ENCODE measurements at places on chromosomes 6 and 20.

- DNase-seq = no peak
These were observed 431.7 kb upstream of the IRAK1BP1 start for GRCh38 chr6:78435671-78436070.

DNA sequence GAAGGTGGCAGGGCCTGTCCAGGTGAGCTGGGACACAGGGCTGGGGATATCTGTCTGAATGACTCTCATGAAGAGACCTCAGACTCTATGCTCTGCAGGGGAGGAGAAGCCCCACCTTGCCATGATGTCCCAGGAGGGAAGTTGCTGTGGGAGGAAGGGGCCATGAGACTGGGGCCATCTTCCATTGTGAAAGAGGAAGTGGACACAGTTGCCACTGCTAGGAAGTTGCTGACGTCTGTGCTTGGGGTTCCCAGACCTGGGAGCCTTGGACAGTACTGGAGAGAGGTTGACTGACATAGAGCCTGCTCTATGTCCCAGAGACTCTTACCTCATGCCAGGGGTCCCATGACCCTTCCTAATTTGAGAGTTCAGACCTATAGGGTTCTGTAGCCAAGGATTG is 24.5 kb downstream of the SIRPB1 start:
- no peak for DNase-seq

GRCh38 chr20:25547063-25547462 is 38.3 kb downstream of the NINL start:
- no peak for DNase-seq

GRCh38 chr20:57131601-57132391 is 134.6 kb downstream of the BMP7 start:
- DNase-seq = no peak

DNA sequence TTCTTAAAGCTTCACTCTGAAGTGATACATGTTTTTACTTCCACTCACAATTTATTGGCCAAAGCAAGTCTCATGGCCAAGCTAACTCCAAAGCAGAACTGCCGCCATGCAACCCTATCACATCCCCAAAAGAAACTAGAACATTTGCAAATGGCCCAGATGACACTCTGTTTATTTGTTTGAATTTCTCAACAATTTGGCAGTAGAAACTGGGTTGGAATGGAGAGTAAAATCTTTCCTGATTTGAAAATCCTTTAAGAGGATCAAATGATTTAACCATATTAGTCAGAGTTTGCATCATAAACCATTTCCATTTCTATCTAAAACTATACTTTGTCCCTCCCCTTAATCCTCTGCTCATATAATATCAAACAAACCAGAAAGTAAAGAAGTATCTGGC is 39.1 kb upstream of the E2F3 start:
- no peak for DNase-seq

- no peak for DNase-seq
These were observed 40.2 kb downstream of the INSM1 start for GRCh38 chr20:20407891-20408805.

DNA sequence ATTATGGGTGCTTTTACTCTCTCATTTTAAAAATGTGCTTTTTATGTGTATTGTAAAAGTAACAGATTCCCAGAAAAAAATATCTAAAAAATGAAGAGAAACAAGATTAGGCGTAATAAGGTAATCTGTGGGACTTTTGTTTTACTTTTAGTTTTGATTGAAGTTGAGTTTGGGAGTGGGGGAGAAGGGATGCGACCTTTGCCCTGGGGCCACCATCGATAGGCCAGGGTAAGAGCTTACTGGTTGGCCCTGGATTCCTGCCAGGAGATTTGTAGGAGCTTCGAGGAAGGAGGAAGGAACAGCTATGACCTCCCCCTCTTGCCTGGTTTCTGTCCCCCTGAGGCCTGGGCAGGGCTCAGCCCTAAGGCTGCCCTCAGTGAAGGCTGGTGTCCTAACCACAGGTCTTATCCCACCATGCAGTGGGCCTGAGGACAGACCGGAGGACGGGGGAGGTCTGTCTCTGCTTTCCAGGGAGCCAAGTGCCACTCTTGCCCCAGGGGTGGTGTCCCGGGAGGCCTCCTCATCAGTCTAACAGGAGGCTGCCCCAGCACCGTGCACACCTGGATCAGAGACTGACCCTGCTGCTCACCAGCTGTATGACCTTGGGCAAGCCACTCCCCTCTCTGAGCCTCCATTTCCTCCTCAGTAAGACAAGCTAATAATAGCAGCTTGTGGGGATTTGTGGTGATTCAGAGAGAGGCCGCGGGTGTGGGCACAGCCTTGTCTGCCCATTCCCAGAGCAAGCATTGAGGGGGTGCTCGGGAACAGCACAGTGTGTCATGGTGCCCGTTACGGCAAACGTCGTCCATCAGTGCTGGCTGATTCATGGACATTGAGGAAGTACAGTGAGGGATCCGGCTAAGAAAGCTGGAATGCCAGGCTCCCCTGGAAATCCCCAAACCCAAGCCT is 21.2 kb downstream of the TGM2 start:
- peak; percentile 89 for DNase-seq

- no peak for DNase-seq
These were observed 80.2 kb downstream of the CARMIL1 start for GRCh38 chr6:25359191-25359861.

DNA sequence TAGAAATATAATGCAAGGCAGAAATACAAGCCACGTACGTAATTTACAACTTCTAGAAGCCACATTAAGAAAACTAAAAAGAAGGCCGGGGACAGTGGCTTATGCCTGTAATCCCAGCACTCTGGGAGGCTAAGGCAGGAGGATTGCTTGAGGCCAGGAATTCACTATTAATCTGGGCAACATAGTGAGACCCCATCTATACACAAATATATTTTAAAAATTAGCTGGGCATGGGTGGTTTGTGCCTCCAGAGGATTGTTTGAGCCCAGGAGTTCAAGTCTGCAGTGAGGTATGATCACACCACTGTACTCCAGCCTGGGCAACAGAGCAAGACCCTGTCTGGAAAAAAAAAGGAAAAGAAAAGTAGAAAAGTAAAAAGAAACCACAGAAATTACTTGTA is 12.3 kb downstream of the MPC1 start:
- DNase-seq = no peak

GRCh38 chr6:132968419-132968950 is 154.1 kb downstream of the RPS12 start:
- DNase-seq = no peak

DNA sequence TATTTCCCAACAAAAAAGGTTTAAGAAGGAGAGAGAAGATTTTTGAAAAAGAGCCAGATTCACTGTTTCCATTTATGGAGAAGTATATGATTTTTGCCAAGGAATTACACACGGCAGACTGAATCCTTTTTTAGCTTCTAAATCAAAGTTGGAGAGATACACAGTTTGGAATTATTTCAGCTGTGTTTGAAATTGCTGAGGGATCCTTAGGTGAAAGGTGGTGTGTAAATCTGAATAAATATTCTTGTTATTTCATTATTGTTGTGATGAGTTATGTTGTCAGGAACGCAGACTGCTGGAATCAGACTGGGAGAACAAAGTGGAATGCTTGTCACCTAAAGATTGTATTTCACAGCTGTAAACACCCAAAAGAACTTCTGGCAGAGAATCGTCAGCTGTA is 168.5 kb upstream of the AKIRIN2 start:
- DNase-seq = no peak

- DNase-seq = no peak
These were observed 192.5 kb upstream of the ECI2 start for GRCh38 chr6:4327841-4328240.

- no peak for DNase-seq
These were observed 104.9 kb downstream of the SLX4IP start for GRCh38 chr20:10539818-10540553.

DNA sequence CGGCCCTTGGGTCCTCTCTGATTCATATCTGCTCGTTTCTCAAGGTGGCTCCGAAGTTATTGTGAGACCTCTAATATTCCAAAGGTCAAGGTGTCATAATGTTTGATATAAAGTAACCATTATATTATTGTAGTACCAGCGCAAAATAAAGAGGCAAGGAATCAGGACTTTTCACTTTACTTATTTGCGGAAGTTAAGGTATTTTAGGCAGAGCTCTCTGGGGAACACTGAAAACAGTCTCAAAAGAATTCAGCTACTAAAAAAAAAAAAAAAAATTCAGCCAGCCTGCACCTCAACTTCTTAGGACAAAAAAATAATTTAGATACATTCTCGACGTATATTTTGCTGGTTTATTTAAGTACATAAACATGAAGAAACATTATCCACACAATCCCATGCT is 2.4 kb downstream of the OSER1 start:
- DNase-seq = no peak

- DNase-seq = no peak
These were observed 13.0 kb downstream of the POU3F2 start for GRCh38 chr6:98847416-98847778.

- DNase-seq = no peak
These were observed 28.2 kb upstream of the STX16 start for GRCh38 chr20:58622671-58623578.

GRCh38 chr20:11389186-11389585 is 528.5 kb upstream of the BTBD3 start:
- DNase-seq = no peak

DNA sequence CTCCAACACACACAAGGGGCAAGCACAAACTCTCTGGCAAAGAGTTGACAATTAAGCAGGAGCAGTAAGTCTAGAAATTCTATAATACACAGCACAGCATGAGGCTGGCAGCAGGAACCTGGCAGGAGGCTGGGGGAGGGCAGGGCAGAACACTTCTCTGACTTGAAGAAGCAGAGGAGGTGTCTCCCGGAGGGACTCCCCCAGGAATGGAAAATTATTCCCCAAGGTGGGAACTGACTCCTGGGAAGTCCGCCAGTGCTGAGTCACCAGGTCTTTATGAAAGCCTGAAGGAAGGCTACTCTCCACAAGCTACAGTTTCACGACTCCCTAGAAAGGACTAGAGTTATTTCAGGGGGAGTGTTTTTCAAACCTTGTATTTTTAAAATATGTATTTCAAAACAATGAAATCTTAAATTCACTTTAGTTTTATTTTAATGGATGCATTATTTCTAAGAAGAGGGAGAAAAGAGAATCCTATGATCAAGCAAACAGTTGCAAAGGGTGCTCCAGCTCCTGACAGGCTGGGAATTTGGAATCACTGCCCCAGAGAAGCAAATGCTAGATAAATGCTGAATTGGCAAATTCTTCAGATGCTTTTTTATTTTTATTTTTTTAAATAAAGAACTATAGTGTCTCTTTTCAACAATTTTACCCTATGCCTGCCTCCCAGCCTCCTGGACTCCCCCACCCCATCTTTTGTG is 192.8 kb downstream of the LY86 start:
- no peak for DNase-seq

- no peak for DNase-seq
These were observed 130.3 kb upstream of the HDAC2 start for GRCh38 chr6:114101255-114101654.

DNA sequence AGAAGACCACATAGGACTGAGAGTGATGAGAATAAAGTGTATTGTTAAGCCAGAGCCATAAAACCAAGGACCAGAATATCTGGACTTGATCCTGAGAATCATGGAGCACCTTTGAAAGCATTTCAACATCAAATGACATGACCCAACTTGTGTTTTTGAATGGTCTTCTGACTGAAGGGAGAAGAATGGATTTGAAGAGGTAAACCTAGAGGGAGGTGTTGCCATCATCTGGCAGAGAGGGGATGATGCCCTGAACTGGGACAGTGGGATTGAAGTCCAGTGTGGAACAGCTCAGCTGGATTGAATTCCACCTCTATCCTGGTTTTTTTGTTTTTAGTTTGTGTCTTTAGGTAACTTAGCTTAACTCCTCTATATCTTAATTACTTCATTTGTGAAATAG is 570.0 kb downstream of the TBC1D32 start:
- no peak for DNase-seq

DNA sequence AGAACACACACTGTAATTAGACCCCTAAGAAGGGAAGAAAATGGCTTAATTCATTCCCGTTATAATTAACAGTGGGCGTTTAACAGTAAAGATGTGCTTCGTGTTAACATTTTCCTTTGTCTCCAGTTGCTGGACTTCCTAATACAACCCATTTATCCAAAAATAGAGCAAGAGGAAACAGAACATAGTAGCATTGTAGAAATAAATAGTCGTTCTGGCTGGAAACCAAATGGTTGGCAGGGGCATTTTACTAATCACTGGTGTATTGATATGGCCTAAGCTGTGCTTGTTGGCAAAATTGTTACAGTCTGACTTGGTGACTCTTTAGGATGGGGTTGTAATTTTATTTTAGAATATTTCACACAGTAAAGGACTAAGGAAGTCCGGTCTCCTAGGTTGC is 89.8 kb downstream of the BMP6 start:
- no peak for DNase-seq

DNA sequence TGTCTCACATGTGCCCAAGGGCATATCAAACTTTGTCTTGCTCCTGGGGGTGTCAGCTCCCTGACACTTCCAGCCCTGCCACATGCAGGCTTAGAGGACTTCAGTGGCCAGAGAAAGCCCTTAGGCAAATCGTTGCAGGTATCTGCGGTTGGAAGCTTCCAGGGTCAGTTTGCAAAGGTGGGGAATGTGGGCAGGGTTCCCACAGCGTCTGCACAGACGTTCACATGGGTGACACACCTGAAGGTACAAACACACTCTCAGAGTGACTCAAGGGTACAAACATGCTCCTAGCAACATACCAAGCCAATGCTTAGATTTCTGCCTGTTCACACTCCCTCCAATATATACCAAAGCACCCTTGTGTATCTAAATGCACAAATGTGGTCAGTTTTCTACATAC is 30.0 kb downstream of the VSTM2L start:
- no peak for DNase-seq

DNA sequence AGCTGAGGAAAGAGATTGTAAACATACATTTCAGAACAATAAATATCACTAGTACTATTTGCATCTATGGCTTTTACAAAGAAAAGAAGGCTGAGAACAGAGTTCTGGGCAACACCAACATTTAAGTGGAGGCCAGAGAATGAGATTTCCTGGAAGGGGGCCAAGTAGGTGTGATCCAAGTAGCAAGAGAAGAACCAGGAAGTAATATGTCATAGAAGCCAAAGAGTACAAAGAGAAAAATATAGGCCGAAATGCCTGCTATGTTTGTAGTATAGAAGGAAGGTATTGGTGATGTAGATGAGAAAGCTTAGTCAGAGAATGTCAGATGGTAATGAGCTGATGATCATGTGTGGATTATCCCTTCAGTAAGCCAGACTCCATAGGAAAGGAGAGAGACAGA is 94.5 kb downstream of the PERP start:
- DNase-seq = no peak

- no peak for DNase-seq
These were observed 64.4 kb downstream of the SNAP25 start for GRCh38 chr20:10282979-10283456.

DNA sequence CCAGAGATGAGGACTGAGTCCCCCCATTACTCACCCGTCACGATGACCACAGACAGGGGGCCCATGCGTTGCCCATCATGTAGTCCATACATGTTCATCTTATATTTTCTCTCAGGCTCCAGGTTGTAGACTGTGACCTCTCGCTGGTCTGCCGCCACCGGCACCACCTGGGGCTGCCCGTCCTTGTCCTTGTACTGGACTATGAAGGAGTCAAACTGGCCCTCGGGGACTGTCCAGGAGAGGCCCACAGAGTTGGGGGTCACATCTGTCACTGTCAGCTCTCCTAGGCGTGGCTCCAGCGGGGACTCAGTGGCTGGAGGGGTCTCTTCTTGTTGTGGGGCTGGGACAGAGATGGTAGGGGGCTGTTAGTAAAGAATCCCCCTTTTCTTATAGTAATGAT is 35.4 kb downstream of the CYP21A2 start:
- no peak for DNase-seq
